ENCODE measurements at places on chromosomes 1 and 21.

- DNase-seq = no peak
These were observed 71.5 kb downstream of the SIK1 start for GRCh38 chr21:43355266-43355924.

DNA sequence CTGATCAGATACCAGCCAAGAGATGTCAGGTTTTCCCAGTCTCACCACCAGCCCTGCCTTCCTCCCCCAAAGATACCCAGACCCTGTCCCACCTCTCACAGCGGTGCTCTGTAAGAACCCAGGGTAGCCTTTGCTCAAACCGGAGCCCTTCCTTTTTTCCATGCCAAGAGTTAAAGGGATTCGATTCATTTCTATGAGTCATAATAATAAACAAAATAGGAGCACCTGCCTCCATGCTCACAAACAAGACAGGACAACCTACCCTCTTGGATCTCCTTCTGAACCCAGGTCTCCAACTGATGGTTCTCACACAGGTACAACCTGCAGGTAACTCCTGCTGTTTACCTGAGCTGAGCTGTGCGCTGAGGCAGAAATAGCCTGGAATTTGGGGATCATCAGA, 5.9 kb upstream of the ATP1A2 start:
- no peak for DNase-seq

- no peak for DNase-seq
These were observed 369.4 kb downstream of the KCNH1 start for GRCh38 chr1:210764536-210764935.

DNA sequence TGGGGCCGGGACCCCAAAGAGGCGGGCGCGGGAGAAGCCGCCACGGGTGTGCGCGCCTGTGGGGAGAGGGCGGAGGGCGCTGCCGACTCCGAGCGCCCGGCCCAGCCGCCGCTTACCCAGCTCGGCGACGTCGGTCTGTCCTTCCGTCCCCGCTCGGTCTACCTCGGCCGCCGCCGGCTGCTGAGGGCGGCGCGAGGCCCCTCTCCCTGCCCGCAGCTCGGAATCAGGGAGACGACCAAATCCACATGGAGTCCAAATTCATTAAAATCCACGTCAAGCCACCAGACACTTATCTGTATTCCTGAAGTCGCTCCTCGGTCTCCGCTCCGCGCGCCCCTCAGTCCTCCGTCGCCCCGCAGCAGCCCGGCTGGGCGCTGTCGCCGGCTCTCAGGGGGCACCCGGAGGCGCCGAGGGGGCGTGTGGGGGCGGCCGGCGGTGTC, 637 bp downstream of the PLXNA2 start:
- DNase-seq = no peak

DNA sequence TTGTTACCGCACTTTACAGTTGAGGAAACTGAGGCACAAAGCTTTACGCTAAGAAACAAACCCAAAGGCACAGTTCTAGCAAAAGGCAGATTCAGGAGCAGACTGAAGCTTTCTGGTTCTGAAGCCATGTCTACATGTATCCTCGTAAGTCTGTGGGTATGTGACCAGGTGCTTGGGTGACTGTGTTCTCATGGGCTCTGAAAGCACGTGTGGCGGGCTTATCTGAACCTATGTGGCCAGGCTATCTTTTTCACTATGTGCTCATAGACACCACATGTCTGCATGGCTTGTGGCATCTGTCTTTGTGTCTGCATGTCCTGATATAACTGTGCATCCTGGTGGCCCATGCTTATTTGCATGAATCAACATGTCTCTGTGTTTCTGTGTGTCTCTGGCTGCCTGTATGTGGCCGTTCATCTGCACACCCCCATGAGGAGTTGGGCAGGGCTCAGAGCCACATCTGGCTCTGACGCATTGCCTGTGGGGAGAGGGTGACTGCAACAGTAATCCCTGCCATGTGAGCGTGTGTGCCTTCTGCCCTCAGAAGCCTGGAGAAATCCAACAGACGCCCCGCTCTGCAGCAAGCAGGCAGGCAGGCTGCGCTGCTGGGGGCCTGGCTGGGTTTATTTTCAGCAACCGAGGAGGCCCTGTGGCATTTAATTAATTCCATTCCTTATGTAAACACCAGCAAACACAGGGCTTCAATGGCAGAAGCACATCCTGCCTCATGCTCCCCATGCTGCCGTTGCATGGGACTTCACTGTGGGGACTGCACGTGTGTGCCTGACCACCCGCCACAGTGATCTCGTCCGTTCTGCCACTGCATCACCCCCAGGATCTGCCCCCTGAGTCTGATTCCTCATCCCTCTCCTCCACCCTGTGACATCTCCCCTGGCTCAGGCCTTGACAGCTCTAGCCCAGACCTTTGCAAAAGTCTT, 115.4 kb downstream of the TRABD2B start:
- DNase-seq = no peak

DNA sequence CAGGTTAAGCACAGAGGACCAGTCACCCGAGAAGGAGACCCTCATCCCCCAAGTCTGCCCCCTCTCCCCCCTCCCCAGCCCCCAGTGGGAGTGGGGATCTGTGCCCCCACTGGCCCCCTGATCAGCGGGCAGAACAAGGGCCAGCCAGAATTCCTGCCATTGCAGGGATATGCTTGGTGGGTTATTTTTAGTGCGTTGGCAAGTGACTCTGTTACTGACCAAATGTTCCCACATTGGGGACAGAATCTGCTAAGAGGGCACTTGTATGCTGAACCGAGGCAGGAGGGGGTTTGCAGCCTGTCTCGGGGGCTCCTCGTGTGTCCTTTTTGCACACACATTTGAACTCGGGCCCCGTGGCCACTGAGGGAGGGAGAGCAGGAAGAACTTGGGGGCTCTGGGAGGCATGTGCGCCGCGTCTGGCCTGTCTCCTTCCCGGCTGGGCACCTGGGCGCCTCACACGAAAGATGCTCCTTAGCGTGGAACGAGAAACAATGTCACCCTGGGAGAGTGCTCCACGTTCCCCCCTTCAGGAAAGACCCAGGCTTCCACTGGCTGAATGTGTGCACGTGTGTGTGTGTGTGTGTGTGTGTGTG, 66.4 kb upstream of the CASZ1 start:
- DNase-seq = no peak

- DNase-seq = no peak
These were observed 63.7 kb downstream of the SLC30A7 start for GRCh38 chr1:100959502-100960060.

- DNase-seq = no peak
These were observed 37.1 kb downstream of the JUN start for GRCh38 chr1:58746757-58747156.

DNA sequence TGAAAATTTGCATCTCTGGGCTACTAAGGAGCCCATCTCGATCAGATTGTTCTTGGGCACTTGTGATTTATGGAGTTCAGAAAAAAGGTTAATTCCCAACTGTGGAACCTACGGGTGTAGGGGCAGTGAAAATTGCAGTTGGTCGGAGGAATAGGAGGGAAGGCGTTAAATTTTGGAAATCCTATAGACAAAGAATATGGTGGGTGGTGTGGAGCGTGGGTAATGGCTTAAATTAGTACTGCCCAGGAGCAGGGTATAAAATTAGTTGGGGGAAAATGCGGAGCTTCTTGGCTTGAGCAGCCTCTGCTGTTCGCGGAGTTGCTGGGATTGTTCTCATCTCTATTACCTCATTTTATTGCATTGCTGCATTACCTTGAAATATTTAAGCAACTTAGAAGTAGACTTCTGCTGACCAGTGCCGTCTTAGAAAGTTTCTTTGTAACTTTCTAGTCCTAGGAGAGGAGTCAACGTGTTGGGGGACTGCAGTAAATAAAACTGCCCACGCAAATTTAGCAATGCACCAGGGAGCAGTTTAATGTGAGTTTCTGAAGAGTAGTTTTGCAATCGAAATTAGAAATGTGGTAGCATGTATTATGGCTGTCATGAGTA, 514 bp downstream of the S1PR1 start:
- no peak for DNase-seq

DNA sequence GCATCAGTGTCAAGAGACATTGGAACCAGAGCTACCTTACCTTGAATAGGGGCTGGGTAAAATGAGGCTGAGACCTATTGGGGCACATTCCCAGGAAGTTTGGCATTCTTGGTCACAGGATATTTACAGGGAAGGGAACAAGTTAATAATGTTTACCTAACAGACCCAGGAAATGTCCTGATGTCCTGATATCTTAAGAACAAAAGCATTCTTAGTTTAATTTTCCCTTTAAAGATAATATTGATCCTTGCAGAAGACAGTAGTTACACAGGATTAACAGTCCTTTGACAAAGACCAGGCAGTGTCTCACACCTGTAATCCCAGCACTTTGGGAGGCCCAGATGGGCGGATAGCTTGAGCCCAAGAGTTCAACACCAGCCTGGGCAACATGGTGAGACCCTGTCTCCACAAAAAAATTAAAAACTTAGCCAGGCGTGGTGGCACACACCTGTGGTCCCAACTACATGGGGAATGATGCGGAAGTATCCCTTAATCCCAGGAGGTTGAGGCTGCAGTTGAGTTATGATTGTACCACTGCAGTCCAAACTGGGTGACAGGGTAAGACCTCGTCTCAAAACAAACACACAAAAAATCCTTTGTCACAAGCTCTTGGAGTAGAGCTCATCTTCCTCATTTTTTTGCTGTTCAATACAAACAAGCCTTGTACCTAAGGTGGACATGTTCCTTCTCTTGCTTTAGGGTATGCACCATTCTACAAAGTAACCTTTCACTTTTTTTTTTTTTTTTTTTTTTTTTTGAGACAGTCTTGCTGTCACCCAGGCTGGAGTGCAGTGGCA, 1.3 kb upstream of the TOMM20 start:
- DNase-seq = no peak

- DNase-seq = no peak
These were observed 151.4 kb downstream of the ZSCAN20 start for GRCh38 chr1:33623811-33624210.
